ACHN (cell line): ENCODE measurements at places on chromosomes 11 and 22.

DNA sequence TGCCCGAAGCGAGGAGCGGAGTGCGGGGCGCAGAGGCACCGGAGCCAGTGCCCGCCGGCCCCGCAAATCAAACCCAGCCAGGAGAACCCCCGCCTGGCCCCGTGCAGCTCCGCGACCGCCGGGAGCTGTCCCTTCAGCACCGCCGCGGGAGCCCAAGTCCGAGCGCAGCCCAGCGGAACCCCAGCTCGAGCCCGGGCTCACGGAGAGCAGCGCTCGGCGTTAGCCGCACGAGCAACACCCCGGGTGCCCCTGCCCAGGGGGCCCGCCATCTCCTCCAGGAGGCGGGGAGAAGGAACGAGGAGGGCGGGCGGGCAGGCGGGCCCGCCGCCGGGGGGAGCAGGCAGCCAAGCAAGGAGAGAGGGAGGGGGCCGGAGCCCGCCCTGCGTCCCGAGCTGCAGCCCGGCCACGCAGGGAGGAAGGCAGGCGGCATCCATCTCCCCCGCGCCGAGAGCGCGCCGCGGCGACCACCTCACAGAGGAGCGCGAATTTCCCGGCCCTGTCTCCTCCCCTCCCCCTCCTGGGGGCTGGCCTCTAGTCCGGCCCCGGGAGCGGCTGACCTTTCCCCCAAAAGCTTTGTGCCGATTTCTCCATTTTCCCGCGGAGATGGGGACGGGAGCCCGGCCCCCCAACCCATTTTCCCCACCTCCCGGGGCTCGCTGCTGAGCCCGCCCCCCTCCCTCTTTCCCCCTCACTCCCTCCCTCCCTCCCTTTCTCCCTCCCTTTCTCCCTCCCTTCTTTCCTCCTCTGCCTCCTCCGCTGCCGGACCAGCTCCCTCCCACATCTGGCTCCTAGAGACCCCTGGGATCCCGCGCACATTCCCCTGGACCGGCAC, 621 bp downstream of the KCNC1 start:
- DNase-seq: peak; percentile 75

DNA sequence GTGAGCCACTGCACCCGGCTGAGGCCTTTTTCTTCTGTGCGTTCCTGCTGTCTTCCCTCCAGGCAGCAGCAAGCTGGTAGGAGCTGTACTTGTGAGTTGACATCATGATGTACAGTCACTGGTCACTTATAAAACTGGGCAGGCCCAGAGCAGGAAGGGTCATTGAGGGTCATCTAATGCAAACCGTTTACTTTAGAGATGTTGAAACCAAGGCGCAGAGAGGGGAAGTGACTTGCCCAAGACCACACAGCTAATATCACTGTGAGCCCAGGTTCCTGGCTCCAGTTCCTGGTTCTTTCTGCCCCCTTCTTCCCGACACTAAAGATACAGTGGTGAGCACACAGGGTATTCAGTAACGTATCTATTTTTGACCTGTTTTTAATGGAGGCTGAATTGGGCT, 27.3 kb downstream of the PTPRJ start:
- DNase-seq: no peak

- no peak for DNase-seq
Measured at GRCh38 chr11:8749202-8749601, 66.6 kb downstream of the RPL27A start.

GRCh38 chr22:50209893-50210292, 9.1 kb downstream of the SELENOO start:
- peak; percentile 60 for DNase-seq

DNA sequence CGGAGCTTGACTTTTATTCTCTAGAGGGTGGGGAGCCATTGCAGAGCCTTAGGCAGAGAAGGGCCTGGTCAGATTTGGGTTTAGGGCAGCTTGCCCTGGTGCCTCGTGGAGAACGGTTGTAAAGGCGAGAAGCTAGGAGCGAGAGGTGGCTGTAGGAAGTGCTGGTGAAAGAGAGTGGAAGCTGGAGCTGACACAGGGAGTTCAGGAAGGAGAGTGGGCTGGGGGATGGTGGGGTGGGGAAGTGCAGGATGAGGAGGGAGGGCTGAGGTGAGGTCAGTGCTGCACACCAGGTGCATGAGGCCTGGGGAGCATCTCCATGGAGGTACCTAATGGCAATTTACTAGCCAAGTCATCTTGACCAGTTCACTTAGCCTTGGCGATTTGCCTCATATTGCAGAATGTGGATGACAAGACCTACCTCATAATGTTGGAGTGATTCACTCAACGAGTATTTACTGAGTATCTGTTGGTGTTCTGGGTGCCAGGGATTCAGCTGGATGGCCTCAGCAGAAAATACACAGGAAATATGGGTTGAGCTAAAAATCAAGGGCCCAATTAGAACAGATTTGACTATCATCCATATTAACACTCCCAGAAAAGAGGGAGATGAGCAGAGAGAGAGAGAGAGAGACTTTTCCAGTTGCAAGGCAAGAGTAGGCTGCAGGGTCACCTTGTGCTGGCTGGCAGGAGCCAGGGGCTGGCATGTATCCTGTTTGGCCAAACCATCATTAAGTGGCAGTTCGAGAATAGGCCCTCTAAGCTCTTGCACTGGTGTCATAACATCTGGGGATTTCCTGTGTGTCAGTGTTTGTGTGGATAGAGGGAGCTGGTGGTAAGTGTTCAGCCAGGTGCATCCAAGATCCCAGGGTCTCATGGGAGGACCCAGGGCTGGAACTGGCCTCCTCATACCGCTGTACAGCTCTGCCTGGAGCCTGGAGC, 44.4 kb upstream of the CLDN5 start:
- peak; percentile 81 for DNase-seq

DNA sequence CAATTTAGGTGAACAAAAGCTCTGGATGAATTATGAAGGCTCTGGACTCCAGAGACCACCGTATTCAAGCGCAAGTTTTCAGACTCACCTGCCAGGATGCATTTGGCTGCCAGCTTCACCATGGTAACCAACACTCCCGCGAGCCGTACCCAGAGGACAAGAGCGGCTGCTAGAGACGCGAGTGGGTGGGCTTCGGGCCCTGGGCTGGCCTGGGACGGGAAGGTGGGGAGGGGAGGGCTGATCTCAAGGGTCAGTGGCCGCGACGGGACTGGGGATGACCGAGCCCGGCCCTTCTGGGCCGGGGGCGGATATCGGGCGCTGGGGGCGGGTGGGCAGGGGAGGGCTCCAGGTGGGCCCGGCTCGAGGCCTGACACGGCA, 344 bp downstream of the IFT27 start:
- peak; percentile 13 for DNase-seq

DNA sequence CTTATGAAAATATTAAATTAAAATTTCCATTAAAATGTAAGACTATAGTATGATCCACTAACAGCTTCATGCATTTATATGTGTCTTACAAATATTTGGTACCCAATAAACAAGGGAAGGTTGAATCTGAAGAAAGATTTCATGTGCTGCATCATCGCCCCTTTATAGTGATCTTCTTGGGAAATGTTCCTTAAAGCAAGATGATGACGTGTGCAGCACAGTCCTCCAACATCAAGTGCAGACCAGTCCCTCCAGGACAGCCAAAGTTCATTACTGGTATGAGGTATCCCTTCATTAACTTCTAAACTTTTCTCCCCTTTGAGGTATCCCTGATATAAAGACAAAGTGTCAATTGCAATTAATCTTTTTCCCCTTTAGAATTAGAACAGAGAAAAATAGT, 567.0 kb downstream of the METTL15 start:
- DNase-seq: no peak

DNA sequence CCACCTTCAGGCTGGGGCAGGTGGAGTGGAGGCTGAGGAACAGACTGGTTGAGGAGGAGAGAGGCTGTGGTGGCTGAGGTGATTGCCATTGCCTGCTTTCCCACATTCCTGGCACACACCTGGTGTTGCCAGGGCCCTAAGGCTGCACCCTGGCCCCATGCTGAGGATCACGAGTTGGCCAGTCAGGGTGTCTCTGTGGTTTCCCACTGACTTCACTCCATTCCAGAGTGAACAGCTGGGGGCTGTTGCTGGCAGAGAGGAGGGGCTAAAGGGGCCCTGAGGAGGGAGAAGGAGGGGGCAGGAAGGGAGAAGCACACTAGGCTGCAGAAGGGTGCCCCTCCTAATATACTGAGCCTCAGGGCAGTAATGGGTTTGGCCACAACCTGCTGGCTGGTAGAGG, 1.8 kb downstream of the TMEM86A start:
- DNase-seq: peak; percentile 33

DNA sequence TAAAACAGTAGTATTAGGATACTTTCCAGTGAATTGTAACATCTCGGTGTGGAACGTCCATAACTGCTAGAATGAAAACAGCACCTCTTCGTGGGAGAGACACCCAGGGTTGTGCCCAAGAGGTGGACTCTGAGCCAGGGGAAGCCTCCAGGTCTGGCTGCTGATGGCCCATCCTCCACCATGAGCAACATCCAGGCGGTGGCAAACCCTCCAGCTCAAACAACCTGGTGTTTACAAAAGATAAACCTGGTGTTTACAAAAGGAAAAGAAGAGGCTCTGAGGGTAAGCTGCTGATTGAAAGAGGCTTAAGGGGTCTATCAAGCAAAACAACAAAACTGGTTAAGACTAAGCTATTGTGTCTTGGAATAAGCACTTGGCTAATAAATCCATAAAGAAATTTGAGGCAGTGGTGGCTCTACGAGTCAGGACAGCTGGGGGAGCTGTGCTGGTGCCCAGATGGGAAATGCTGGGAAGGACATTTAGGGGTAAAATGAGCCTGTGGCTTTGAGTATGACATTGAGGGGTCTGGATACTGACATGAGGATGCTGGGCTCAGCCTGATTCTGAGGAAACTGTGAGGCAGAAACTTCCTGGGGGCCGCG, 909.0 kb downstream of the BRD1 start:
- no peak for DNase-seq

GRCh38 chr11:109349276-109350080, 72.5 kb upstream of the C11orf87 start:
- no peak for DNase-seq

GRCh38 chr11:36417154-36417553, 92.9 kb downstream of the TRAF6 start:
- DNase-seq: no peak

DNA sequence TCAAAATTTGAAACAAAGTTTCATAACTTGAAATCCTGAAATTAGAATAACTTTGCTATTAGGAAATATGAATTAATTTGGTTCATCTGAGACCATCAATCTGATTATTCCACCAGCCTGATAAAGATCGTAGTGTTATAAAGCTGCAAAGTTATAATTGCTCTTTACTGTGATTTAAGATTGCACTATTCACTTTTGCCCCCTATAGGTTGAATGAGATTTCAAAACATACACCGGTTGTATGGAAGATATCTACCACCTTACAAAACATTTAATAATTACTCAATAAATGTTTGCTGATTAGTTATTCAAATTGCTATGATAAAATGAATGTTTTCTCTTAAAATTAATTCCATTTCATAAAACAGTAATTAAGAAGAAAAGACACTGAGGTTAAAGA, 26.1 kb downstream of the APIP start:
- peak; percentile 2 for DNase-seq

GRCh38 chr11:130674686-130675308, 226.4 kb downstream of the ADAMTS15 start:
- DNase-seq: no peak

DNA sequence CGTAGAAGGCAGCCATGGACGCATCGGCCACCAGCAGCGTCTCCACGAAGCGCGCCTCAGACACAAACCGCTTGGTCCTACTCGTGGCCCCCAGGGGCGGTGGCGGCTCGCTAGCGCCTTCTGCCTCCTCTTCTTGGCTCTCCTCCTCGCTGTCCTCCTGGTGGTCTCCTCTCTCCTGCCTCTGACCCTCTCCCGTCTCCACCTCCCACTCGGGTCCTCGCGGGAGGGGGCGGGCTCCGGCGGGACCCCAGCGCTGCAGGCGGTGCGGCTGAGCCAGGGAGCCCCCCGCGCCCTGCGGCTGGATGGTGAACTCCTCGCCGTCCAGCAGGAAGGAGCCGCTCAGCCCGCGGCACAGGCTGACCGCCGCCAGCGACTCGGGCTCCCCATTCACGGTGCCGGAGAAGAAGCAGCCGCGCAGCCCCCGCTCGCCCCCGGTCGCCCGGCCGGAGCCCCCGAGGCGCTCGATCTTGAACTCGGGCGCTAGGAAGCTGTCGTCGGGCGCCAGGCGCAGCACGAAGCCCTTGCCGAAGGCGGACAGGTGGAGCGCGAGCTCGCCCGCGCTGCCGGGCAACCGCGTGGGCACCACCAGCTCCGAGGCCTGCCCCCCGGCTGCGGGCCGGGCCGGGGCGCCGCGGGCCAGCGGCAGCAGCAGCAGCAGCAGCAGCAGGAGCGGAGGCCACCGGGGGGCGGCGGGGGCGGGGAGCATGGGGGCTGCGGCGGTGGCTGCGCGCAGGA, 661 bp downstream of the ADAMTS8 start:
- no peak for DNase-seq

- peak; percentile 38 for DNase-seq
Measured at GRCh38 chr11:65663639-65664200, 1.0 kb upstream of the RELA start.

GRCh38 chr11:2387266-2387987, 10.3 kb downstream of the CD81 start:
- DNase-seq: no peak

DNA sequence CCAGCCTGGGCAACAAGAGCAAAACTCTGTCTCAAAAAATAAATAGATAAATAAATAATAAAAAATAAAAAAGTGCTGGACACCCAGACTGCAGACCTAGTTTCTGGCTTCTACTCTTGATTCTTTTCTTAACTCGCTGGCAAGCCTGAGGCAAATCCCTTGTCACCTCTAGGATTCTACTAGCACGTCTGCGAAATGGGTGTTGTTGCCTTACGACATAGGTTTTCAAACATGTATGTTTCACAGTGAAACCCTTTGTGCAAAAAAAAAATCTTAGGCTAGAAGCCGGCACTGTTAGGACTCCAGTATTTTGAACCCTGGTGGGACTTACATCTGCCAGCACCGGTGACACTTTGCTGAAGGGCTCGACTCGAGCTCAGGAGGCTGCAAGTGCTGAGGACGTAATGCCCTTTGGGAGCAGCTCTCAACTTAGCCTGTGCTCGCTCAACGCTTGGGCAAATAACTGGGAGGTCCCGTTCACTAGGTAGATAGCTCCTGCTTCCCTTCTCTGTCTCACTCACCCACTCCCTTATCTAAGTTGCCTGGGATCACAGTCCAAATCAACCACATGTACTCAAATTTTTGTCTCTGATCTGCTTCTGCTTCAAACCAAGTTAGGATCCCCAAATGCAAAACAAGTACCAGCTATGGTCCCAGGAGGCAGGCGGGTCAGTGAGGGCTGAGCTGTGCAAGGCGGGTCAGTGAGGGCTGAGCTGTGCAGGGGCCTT, 34.7 kb upstream of the MYH9 start:
- no peak for DNase-seq

DNA sequence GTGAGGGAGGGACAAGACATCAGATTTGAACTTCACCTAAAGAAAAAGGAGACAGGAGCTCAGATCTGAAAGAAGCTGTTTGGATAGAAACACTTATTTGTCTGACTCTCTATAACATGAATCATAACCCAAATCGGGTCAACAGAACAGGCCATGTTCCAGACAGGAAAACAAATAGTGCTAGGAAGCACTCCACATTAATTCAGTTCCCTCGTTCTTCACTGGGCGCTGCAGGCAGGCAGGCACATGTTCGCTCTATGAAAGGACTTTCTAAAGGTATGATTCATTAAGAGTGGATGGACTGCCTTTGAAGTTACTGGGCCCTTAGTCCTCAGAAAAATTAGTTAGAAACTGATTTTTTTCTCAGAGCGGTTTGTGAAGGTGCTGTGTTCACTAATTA, 137.5 kb upstream of the TRPC6 start:
- DNase-seq: no peak

GRCh38 chr11:119791701-119792151, 62.7 kb upstream of the NECTIN1 start:
- no peak for DNase-seq
